Activated T-helper 1 cell treated with anti-CD3 and anti-CD28 coated beads, Interleukin-2, amount 50 U/mL, for 16 hours (primary cell): ENCODE measurements at places on chromosomes 4 and X.

DNA sequence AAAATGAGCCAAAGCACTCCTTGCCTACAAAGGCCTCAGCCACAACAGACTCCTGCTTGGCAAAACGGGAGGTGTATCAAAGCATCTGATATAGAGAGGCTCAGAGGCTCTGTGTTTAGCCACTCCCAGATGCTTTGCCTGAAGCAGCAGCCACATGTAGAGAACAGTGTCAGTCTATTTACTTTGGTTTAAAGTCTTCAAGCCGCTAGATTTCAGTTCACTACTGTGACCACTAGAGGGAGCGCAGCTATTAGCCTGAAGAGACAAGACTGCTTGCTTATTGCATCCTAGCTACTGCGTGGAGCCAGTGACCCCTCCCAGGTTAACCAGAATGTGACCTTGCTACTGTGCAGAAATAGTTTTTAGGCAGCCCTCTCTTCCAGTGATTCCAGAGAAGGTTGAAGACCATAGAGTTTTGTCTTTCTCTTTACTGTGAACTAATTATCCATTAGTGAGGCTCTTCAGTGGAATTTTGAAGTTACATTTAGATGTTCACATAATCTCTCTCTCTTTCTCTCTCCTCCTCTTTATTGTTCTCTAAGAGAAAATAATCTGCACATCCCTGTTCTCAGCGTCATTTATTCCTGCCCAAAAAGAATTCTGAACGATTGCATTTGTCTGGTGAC is 39.3 kb downstream of the BMP3 start:
- DNase-seq, result peak; percentile 31

- DNase-seq, result no peak
Measured at GRCh38 chr4:149645790-149646189, 169.9 kb downstream of the IQCM start.

DNA sequence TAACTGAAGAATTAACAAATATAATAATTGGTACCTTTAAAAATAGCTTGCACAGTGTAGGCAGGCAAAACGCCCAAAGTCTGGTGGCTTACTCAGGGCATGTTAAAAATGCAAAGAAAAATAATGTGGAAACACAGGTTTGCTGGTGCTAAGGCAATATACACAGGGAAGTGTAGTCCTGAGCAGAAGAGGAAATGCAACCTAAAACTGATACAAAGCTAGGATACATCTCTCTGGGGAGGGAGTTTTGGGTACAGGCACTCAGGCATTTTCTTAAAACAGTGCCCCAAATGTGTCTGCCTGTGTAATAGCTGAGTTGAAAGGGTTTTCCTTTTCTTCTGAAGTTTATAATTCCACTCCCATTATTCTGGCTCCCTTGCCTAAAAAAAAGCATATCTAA is 47.4 kb downstream of the TMPRSS11E start:
- no peak for DNase-seq

GRCh38 chr4:127922226-127922625 is 41.5 kb downstream of the PLK4 start:
- no peak for DNase-seq

GRCh38 chr4:176575141-176575730 is 217.5 kb downstream of the VEGFC start:
- DNase-seq, result no peak

DNA sequence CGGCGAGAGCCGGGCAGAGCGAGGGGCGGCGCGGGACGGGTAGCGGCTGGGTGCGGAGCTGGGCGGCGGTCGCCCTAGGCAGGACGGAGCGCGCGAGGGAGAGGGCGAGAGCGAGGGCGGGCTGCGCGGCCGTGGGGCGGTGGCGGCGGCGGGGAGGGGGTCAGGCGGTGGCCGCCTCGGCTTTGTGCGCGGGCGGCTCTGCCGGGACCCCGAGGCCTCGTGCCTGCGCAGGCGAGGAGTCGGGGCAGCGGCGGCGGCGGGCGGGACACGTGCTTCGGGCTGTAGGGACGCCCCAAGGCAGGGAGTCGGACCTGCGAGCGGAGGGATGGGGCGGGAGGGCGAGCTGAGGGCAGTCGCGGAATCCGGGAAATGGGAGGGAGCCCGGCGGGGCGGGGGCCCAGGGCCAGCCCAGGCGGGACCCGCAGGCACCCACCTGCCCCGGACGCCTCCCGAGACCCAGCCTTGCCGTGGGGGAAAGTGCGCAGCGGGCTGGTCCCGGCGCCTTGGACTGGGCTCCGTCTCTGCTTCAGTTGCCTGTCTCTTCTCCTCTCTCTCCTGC is 465 bp downstream of the BMPR1B start:
- no peak for DNase-seq

DNA sequence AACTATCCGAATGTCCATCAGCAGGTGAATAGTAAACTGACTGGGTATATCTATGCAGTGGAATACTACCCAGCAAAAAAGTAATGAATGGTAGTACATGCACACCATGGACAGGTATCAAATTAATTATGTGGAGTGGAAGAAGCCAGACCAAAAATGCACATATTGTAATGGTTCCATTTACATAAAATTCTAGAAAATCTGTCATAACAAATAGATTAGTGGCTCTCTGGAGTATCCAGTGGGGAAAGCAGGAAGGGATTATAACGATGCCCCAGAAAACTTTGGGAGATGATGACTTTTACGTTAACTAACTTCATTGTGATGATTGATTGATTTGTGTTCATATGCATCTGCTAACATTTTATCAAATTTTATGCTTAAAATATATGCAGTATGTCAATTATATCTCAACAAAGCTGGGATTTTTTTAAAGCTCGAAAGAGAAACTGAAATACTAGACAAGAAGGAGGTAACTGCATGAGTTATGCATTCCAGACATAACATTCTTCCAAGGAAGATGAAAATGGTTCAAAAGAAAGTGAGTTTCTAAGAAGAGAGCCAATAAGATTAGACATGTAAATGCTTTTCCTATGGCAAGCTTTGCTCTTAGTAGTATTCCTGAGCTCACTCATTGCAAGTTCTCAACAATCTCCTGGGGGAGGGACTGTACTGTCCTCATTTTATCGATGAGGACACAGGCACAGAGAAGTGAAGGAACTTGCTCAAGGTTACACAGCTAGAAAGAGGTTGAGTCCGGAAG is 58.6 kb upstream of the MSX1 start:
- DNase-seq, result no peak

DNA sequence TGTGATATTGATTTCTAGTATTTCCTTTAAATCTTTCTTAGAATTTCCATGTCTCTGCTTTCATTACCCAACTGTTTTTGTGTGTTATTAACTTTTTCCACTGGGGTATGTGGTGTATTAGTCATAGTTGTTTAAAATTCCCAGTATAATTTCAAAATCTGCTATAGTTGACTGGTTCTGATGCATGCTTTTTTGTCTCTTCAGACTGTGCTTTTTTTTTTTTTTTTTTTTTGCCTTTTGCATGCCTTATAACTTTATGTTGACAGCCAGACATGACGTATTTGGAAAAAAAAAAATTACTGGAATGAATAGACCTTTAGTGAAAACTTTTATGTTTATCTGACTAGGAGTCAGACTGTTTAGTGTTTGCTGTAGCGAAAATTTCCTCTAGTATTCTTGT is 580.4 kb downstream of the ANKRD50 start:
- DNase-seq, result no peak

- DNase-seq, result no peak
Measured at GRCh38 chr4:117596917-117597480, 437.3 kb upstream of the NDST3 start.

DNA sequence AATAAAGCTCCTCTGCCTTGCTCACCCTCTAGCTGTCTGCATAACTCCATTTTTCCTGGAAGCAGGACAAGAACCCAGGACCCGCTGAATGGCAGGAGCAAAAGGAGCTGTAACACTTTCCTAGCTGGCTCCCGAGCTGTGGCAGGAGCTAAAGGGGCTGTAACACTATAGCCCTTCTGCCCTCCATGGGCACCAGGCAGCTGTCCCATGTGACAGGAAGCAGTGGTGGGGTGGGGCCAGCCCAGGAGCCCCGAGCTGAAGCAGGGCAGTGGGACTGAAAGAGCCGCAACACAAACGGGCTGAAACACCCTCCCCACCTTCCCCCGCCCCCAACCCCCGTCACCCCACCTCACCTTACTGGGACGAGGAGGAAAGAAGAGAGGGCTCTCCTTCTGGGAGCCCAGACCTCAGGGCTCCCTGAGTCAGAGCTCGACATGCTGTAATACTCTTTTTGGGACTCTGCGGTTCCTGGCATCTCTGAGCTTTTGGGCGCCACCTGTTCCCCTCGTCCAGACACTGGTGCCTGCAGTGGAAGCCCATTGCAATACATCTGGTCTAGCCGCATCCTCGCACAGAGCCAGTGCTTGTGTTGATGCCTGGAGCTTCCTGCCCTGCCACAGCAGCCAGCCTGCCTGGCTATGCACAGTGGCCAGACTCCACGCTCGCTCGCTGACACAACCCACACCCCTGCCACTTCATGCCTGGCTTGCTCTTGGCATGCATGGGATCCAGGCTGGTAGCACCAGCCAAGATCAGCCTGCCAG is 39.4 kb downstream of the PPM1K start:
- no peak for DNase-seq

- DNase-seq, result no peak
Measured at GRCh38 chrX:74453178-74453577, 31.9 kb downstream of the SLC16A2 start.

- no peak for DNase-seq
Measured at GRCh38 chr4:17063888-17064287, 165.4 kb upstream of the LDB2 start.

DNA sequence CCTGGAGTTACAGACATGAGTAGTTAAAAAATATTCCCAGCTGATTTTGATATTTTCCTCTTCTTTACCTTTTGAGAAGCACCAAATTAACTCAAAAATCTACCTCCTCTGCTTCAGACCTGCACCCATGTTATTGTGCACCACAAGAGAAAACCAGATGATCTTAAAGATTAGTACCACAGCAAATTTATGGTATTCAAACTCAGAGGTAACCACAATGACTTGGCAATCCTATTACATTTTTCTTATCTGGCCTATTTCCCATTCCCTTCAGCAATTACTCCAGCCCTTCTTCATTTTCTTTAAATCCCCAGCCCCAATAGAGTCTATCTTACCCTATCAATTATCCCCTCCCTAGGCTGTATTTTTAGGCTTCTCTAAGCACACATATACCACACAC is 535.1 kb downstream of the FAT4 start:
- DNase-seq, result no peak

GRCh38 chr4:22573198-22573597 is 57.3 kb upstream of the ADGRA3 start:
- DNase-seq, result no peak

GRCh38 chr4:105805501-105806120 is 89.7 kb upstream of the NPNT start:
- no peak for DNase-seq

GRCh38 chr4:17029964-17030363 is 131.5 kb upstream of the LDB2 start:
- DNase-seq, result no peak

GRCh38 chr4:56613101-56613862 is 67.8 kb downstream of the HOPX start:
- DNase-seq, result no peak

GRCh38 chrX:81208916-81209315 is 7.0 kb downstream of the SH3BGRL start:
- DNase-seq, result no peak

DNA sequence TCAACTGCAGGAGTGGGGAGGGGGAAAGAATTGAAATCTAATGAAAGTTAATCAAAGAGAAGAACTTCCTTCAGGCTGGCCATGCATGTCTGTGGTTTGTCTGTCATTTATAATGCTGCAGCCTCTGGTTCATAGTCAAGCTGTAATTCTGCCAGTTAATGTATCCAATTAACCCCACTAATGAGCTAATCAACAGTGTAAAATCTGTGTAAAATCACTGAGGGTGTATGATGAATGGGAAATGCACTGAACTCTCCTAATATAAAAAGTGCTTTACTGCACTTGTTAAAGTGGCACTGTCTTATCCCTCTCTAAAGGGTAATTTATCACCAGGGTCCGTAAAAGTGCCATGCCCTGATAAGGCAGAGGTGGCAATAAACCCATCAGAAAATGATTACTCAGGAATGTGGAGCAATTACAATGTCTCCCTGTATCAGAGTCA is 798.1 kb downstream of the PDHA2 start:
- DNase-seq, result no peak

- DNase-seq, result no peak
Measured at GRCh38 chr4:14452001-14452400, 550.3 kb upstream of the CPEB2 start.

DNA sequence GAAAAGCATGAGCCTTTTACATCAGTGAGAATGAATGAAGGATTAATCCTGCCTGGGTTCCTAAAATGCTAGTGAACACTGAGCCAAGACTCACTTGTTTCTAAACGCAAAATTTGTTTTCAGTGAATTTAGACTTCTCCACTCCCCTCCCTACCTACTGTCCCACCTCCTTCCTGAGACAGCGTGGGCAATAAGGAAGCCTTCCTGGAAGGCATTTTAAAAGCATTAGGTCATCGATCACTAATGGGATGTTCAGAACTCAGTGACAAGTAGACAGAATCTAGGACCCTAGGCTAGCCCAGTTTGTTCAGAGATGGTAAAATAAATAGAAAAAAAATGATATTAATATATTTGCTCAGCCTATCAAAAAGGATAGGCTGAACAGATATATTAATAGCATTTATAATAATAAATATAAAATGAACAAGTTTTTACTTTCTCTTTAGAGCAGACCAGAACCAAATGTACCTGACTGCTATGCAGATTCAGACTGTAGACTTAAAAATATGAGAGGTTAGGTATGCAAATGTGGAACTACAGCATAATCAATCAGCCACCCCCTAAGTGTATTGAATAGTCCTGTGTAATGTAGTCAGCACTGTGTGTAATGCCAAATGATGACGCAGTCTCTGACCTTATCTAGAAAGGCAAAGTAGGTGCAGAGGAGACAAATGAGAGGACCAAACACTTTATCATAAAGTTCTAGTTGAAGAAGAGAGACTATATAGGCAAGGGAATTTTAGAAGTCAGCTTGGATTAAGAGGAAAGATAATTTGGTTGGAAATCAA is 331.1 kb downstream of the GPAT3 start:
- no peak for DNase-seq

- no peak for DNase-seq
Measured at GRCh38 chr4:98652996-98653395, 5.4 kb downstream of the TSPAN5 start.

DNA sequence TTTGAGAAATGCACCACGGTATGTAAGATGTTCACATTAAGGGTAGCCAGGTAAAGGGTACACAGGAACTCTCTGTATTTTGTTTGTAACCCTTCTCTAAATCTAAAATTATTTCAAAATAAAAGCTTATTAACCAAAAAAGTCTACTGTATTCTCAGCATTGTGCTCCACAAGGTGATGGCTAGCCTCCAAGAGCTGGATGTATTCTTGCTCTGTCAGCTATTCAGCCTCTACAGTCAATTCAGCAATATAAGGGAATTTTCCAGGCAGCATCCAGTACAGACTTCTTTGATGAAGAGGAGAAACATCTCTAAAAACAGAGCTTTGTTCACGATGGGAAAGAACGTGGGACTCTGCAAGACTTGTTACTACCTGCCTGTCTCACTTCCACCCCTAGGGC is 63.5 kb upstream of the MAOA start:
- no peak for DNase-seq

GRCh38 chr4:99102634-99103033 is 14.0 kb upstream of the ADH5 start:
- DNase-seq, result no peak
